Pulmonary artery endothelial cell (primary cell): ENCODE measurements at places on chromosomes 2 and 18. TPM values are rescaled to one million over a fixed set of nuclear protein-coding genes. Genes with fewer than 3 reads are reported as not detected.

GRCh38 chr2:236164201-236164924, 3.8 kb downstream of the GBX2 start:
- no peak for DNase-seq

DNA sequence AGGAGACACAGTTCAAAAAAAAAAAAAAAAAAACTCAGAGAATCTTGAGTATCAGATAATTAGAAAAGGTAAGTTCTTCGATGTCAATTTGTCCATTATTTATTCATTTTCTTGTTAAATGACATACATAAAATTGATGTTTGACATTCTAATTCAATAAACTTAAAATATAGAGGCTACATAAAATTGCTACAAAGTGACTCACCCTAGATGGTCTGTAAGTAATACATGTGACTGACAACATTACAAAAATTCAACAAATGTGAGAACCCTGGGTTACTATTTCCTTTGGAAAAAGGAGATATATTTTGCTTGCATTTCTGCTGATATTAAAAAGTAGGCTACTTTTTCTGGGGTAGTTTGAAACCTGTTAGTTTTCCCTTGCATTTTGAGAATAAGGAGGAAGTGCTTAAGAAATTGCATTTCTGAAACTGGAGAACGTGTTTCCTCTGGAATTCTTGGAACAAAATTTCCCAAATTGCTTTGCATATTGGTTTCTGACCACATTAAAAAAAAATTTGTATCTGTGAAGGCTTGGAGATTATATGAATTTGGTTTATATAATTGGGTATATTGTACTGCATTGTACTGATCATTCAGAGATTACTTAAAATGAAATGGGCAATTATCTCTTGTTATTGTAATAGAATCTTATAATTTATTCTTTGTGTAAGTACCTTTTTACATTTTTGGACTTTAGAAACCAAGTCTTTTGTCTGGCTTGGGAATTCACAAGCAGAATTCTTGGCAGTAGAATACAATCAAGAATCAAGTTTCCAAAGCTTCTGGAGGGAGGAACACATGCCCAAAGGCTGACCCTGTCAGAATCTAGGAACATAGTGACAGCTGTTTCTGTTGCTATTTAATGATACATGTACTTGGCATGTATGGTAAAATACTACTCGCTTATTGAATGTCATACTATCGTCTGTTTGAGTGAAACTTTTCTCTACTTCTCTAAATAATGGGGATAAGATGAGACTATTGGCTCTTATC, 106.1 kb downstream of the DSEL start:
- DNase-seq, result no peak

- DNase-seq, result no peak
These were observed 7.3 kb downstream of the ZNF516 start for GRCh38 chr18:76487782-76488181.

DNA sequence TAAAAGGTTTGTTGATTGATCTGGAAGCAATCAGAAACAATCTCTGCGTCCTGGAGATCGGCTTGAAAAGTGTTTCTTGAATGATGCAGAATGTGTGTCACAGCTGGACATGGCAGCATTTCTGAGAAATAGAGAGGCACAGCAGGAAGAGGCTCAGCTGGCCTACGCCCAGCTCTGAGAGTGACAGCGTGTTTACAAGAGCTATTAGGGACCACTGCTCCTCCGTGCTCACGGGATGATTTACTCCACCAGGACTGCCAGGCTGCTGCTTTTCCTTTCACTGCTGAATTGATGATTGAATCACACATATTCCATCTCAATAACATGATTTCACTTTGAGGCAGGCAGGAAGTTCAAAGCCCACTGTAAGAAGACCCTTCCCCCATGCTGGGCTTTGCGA, 62.8 kb downstream of the GALNT14 start:
- no peak for DNase-seq

Gene NEU4
- total RNA-seq, result not detected in 2 replicates

DNA sequence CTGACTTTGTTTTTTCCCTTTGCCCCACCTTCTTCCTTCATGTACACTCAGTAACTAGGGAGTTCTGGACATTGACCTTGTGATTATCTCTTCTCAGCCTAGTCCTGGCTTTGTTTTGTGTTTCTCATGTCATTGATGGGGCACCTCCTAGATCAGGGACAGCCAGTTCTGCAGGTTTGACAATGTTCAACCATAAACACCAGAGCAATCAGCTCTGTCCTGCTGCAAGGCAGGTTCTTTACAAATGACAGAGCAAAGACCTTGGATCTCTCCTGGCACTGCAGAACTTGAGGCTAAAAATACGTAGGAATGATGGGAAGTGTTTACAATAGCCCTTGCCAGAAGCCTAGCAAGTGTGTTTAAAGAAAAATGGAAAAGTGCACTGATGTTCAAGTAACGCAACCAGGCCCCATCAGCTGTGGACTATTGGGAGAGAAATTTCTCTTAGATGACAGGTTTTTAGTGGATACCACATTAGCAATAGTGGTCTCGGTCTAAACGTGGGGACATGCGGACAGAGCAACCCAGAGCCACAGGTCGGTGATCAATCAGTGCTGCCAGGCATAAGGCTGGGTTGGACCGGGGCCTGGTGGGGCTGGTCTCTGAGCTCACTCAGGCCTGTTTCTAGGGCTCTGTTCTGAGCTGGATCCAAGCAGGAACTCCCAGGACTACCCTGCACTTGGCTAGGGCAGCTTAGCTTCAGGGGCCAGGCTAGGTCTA, 76.8 kb downstream of the SOWAHC start:
- no peak for DNase-seq

GRCh38 chr2:14418115-14418514, 214.4 kb upstream of the LRATD1 start:
- no peak for DNase-seq

DNA sequence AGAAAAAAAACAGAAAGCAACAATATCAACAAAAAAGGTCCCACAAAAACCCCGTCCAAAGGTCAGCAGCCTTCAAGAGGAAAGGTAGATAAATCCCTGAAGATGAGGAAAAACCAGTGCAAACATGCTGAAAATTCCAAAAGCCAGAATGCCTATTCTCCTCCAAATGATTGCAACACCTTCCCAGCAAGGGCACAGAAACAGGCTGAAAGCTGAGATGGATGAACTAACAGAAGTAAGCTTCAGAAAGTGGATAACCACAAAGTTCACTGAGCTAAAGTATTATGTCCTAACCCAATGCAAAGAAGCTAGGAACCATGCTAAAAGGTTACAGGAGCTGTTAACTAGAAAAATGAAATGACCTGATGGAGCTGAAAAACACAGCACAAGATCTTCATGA, 226.4 kb upstream of the DSEL start:
- no peak for DNase-seq

GRCh38 chr18:24414349-24415003, 12.0 kb upstream of the IMPACT start:
- no peak for DNase-seq
